ENCODE measurements at places on chromosomes 7 and 10.
A peak's percentile ranks its signal among the peaks of the same experiment; 100 is the strongest.

GRCh38 chr7:140416560-140416959, 12.7 kb downstream of the RAB19 start:
- DNase-seq, result no peak

DNA sequence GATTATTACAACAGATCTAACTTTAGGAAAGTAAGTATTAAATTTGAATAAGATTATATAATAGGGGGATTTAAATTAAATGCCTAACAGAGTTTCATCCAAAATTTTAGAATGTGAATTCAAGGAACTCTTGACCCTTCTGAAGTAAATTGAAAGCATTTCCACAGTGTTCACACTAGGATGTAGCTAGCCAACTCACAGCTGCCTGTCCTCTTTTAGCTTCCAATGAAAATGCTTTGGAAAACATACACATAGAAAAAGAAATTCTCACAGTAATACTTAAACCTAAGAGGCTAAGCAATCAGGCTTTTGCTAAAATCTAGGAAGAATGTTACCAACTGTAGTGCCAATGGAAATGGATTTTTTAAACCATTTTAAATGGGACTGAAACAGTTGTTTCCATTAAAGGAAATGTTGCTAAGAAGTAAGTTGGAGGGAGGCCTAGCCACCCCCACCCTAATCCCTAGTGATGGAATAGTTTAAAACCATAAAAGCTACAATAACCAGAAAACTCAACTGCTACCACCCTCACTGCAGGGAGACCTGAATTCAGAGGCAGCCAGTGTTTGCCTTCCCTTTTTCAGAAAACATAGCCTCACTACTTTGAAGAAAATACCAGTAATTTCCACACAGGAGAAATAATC, 58.3 kb downstream of the REEP3 start:
- no peak for DNase-seq

DNA sequence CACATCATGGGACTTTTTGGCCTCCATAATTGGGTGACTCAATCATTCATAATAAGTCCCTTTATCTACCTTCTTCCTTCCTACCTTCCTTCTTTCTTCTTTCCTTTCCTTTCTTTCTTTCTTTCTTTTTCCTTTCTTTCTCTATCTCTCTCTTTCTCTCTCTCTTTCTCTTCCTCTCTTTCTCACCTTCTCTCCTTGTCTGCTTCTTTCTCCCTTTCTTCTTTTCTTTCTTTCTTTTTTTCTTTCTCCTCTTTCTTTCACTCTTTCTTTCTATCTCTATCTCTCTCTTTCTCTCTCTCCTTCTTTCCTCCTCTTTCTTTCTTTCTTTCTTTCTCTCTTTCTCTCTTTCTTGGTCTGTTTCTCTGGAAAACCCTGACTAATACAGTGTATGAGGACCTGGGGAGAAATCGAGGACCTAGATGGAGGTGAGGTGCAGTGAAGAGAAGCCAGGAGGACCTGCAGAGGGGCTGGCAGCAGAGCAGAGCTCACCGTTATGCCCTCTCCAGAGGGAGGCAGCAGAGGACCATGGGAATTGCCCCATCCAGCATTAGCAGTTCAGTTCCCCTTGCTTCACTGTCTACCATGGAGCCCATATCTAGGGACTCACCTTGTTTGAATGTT, 52.7 kb upstream of the BTRC start:
- DNase-seq, result peak; percentile 20

GRCh38 chr10:102596506-102596971, 47.7 kb upstream of the TRIM8 start:
- no peak for DNase-seq

GRCh38 chr7:106731187-106731586, 70.2 kb upstream of the CCDC71L start:
- DNase-seq, result no peak

DNA sequence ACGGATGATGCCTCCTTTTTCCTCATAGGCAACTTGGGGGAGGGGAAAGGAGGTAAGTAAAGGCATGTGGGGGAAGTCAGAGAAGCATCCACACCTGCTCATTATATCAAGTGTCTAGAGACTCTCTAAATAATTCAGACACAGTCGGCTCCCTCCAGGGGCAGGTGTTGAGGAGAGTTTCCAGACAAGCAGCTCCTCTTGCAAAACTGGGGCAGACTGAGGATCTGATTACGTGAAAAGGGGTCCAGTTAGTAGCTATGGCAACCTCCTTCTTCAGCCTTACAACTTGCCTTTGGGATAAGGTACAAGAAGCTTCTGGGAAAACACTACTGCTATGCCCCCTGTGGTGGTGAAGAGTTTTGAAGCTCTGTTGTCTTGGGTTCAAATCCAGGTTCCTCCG, 39.0 kb upstream of the SORBS1 start:
- DNase-seq, result no peak

- no peak for DNase-seq
Observed at GRCh38 chr7:73515178-73515577, 6.9 kb downstream of the BAZ1B start.

DNA sequence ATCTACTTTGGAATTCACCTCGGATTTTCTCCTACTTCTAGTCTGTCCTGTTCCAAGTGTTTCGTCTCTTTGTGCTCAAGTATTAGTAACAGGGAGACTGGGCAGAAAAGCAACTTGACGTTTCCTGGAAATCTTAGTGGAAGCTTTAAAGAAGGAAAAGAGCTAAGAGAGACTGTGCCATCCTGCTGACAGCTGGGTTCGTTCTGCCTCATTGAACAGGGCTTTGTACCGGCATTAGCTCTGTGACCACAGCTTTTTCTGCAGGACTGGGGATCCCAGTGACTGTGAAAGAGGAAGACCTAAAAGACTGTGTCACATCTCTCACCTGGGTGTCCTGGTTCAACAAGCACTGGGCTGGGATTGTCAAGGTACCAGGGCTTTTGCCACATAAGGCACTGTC, 70.8 kb upstream of the CDCA7L start:
- peak; percentile 85 for DNase-seq

GRCh38 chr7:6516387-6516983, 34.8 kb downstream of the GRID2IP start:
- peak; percentile 76 for DNase-seq

DNA sequence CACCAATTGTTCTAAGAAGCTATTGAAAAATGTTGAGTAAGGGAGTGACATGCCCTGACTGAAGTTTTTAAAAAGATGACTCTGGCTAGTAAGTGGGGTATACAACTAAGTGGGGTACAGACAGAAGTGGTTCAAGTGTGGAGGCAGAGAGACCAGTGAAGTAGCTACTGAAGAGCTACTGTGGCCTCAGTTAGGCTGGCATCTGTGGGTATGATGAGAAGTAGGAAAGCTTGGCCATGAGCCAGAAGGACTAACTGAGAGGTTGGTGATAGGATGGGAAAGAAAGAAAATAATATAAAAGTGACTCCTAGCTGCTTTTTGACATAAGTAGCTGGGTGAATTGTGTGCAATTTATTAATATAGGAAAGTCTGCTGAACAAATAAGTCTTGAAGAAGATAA, 176.6 kb downstream of the SEMA3D start:
- DNase-seq, result peak; percentile 41

DNA sequence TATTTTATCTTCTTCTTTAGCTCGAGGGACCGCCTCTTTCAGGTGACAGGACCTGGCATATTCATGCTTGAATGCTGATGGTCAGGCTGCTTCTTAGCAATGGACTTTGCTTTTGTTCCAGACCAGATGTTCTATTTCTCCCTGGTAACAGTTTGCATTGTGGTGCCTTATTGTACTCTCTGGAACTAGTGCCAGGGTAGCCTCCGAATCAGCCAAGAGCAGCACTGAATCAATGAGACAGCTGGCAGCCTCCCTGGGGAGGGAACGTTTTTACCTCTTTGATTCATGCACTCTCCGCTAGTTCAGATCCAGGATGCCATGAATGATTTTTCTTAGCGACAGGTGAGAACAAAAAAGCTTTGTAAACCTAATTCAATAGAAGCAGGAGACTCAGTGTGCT, 54.1 kb upstream of the NXPH1 start:
- DNase-seq, result peak; percentile 81

GRCh38 chr7:131016230-131016629, 282.2 kb upstream of the KLF14 start:
- no peak for DNase-seq

DNA sequence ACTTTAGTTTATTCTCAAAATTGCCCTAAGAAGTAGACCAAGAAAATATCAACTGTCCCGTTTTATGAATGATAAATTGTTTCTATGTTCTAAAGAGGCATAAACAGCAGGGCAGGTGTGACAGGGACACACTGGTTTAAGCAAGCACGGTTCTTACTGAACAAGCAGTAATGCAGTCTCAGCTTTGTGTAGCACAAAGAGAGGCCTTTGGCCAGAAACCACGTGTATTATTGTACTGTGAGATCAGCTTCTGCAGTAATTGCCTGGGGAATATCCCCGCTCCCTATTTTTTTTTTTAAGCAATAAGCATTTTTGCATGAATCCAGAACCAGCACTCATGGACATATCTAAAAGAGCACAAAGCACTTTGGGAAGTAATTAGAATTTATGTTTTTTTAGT, 255.4 kb downstream of the WDR11 start:
- no peak for DNase-seq

- no peak for DNase-seq
Observed at GRCh38 chr10:64465653-64466052, 944.5 kb downstream of the REEP3 start.

GRCh38 chr7:7516156-7516555, 19.5 kb downstream of the COL28A1 start:
- DNase-seq, result no peak

DNA sequence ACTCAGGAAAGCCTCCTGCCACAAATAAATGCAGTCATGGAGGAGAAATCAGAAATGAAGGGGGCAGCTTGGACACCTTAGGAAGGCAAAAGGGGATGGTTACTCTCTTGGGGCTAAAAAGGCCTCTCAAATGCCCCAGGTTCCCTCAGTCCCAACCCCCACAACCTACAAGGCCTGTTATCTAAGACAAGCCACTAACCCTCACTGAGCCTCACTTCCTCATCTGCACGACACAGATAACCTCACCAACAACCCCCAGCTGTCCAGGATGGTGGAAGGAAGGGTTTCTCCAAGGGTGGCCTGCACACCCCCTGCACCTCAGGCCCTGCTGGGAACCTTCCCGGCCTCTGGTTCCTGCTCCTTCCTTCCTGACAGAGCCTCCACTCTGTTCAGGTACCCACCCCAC, 29.2 kb downstream of the SORBS1 start:
- DNase-seq, result no peak

GRCh38 chr7:119900996-119901672, 371.8 kb upstream of the KCND2 start:
- no peak for DNase-seq

- no peak for DNase-seq
Observed at GRCh38 chr10:102616066-102616770, 28.1 kb upstream of the TRIM8 start.

Data from DMS 273 treated with DMSO at 0.1 percent for 48 hours (cell line).